ENCODE measurements at places on chromosomes 12 and 14.

GRCh38 chr14:86777963-86778602, 1214.9 kb downstream of the GALC start:
- DNase-seq = no peak

DNA sequence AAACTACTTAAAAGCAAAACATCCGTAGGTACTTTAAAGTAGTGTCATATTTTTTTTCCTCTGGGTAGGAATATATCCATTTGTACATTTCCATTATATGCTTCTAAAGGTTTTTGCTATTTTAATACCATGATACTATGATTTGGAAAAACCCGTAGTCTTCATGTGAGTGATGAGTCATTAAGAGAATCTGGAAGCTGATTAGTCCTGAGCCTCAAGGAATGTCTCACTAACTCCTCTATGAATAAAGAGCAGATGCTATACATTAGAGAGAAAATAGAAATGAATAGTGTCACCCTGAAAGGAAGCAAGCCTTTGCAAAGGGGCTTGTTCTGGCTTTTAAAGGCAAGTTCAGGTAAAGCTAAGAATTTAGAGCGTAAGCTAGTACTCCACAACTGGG, 432.1 kb downstream of the CCDC91 start:
- no peak for DNase-seq

DNA sequence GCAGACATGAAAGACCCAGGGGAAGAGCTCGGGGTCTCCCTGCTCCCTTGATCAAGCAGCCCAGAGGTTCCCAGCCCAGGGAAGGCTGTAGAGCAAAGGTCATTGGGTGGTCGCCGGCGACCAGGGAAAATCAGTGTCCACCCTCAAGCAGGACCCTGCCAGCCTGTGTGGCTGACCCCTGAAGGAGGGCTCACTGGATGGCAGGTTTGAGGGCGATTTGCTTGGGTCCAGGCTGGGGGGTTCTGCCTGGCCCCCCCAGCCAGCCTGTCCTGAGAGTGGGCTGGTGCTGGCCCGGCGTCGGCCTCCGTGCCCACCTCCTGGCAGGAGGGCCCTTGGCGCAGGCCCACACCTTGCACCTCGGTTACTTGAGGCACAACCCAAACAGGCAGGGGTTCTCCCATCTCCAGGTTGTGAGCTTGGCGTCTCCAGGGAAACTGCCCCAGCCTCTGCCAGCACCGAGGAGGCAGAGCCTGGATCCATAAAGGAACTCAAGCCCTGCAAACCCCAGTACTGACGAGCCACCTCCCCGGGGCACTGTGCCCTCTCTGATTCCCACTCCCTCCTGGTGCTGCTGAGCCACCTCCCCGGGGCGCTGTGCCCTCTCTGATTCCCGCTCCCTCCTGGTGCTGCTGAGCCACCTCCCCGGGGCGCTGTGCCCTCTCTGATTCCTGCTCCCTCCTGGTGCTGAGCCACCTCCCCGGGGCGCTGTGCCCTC, 329.0 kb upstream of the SFSWAP start:
- no peak for DNase-seq

DNA sequence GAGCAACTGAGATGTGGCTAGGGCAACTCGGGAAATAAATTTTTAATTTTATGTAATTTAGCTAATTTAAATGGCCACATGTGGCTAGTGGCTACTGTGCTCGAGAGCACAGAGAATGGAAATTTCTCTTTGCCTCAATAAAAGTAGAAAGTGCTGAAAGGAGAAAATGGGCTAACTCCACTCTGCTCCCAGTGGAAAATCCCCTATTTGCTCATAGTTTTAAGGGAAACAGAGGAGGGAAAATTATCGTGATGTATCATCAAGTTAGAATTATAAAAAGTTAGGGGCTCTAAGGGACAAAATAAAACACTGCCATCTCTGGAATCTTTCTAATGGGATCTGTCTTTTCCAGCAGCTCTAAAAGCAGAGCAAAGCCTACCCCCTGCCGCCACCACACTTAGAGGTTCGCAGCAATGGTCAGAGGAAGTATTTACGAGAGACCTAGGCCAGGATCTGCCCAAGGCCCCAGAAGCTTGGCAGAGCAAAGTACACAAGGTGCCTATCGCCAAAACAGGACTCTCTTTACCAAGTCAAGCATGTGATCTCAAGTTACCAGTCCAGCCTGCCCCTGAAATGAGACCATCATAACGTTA, 220.7 kb downstream of the PPM1H start:
- DNase-seq = no peak

- DNase-seq = no peak
Measured at GRCh38 chr14:101948666-101949216, 15.6 kb upstream of the DYNC1H1 start.

DNA sequence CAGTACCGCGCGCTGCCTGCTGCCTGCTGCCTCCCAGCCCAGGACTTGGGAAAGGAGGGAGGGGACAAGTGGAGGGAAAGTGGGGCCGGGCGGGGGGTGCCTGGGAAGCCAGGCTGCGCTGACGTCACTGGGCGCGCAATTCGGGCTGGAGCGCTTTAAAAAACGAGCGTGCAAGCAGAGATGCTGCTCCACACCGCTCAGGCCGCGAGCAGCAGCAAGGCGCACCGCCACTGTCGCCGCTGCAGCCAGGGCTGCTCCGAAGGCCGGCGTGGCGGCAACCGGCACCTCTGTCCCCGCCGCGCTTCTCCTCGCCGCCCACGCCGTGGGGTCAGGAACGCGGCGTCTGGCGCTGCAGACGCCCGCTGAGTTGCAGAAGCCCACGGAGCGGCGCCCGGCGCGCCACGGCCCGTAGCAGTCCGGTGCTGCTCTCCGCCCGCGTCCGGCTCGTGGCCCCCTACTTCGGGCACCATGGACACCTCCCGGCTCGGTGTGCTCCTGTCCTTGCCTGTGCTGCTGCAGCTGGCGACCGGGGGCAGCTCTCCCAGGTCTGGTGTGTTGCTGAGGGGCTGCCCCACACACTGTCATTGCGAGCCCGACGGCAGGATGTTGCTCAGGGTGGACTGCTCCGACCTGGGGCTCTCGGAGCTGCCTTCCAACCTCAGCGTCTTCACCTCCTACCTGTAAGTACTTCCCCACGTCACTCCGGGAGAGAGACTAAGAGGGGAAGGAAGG, at the start of gene LGR5:
LGR5 (plus strand) TSS at position 186 of the 732 bp plus-strand sequence; CDS start at position 469, 283 bp downstream.
- no peak for DNase-seq

DNA sequence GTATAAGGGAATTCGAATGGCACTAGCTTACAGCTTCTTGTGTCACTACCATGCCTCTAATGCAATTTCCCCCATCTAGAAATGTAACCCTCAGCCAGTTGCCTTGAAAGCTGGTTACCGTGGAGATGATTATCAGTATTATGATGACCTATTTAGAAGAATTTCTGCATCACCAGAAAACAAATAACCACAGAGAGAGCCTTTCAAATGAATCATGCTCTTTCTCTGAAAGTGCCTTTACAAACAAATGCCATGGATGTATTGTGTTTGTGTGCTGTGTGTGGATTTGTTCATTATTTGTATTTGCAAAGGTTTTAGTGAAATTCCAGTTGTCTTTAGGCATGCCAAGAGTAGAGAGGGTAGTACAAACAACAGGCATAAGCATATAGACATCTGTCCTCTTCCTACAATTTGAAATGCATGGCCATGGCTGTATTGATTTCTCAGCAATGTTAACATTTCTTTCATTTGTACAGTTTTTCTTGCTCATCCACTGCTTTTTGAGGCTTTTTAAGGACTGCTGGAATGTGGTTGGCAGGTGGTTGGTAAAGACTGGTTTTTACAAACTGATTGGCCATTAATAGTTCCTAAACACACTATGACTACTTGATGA, 266.5 kb downstream of the PAWR start:
- DNase-seq = no peak

- DNase-seq = no peak
Measured at GRCh38 chr14:39868251-39868650, 436.0 kb upstream of the FBXO33 start.

DNA sequence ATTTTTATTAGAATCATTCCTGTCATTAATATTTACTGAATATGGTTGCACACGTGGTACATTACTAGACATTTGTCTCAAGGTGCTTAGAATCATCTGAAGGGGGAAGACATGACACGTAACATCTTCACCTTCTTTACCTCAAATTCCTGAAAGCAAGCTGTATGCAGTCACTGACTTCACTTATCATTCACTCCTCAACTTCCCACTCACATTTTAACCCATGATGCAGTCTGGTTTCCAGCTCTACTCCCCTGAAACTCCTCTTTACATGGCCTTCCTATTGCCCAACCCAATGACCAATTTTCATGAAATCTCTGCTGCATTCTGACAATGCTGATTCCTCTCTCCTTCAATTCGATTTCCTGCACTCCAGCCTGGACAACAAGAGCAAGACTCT, 5.8 kb upstream of the PSMC6 start:
- no peak for DNase-seq

- DNase-seq = no peak
Measured at GRCh38 chr12:120081641-120082040, 34.9 kb downstream of the RAB35 start.

- no peak for DNase-seq
Measured at GRCh38 chr12:105906561-105906960, 232.2 kb downstream of the NUAK1 start.

GRCh38 chr12:93031028-93031427, 101.9 kb upstream of the EEA1 start:
- no peak for DNase-seq

- no peak for DNase-seq
Measured at GRCh38 chr12:25896981-25897380, 61.5 kb upstream of the RASSF8 start.

GRCh38 chr12:6964605-6965025, 5.8 kb downstream of the PHB2 start:
- DNase-seq = no peak

DNA sequence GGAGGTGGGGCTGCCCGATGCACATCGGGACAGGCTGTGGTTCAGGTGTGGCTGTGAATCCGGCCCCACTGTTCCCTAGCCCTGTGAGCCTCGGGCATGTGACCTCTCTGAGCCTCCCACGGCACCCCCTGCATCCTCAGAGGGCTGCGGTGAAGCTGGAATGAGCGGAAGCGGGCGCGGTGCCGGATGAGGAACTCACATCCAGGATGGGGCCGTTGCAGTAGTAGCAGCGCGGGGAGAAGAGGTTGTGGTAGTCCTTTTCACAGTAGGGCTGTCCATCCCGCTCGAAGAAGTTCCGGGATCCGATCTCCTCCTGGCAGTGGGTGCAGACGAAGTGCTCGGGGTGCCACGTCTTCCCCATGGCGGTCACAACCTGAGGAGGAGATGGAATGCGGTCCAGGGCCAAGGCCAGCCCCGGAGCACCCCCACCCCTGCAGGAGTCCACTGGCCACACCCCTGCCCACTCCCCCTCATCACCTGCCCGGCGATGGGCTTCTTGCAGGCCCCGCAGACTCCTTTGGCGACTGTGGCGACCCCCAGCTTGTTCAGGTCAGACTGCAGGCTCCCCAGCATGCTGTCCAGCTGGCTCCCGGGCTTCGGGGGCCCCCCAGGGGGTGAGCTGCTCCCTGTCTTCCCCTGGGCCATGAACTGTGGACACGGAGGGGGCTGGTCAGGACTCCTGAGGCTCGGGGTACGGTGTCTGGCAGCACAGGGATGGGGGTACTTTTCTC, 13.9 kb upstream of the RPLP0 start:
- no peak for DNase-seq

DNA sequence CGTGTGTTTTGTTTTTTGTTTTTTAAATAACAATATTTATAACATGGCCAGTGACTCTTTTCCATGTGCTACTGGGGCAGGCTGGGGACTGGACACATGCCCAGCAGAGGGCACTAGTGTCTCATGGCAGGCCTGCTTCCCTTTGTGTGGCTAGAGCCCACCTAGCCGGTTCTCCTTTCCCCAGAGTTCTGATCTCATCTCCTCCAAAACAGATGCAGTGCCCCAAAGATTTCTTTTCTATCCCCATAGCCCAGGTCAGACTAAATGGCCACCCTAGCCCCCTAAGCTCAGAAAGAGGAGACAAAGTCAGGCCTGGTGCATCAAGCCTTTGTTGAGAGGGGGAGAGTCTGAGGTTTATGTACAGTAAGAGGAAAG, 21.2 kb downstream of the PRPF40B start:
- peak; percentile 65 for DNase-seq

- DNase-seq = no peak
Measured at GRCh38 chr14:80427101-80427500, 215.8 kb upstream of the DIO2 start.

- DNase-seq = no peak
Measured at GRCh38 chr12:58976146-58976545, 55.8 kb upstream of the LRIG3 start.

DNA sequence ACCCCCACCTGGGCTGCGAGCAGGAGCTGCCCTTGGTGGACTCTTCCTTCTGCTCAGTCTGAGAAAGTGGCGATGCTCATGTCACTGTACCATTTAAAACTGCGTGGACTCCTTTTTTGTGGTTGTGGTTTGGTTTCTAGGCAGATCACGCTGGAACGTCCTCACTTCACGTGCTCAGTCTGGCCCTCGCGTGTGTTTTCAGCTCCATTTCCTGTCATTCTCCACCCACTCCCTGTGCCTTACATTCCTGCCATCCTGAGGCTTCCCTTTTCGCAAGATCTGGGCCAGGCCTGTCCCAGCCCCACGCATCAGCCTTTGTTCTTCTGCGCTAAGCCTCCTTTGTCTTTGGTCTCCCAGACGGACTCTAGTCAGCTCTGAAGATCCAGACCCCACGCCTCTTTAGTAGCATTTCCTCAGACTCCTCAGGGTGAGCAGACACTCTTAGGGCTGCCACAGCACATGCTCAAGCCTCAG, 105.4 kb downstream of the FBXL14 start:
- no peak for DNase-seq

DNA sequence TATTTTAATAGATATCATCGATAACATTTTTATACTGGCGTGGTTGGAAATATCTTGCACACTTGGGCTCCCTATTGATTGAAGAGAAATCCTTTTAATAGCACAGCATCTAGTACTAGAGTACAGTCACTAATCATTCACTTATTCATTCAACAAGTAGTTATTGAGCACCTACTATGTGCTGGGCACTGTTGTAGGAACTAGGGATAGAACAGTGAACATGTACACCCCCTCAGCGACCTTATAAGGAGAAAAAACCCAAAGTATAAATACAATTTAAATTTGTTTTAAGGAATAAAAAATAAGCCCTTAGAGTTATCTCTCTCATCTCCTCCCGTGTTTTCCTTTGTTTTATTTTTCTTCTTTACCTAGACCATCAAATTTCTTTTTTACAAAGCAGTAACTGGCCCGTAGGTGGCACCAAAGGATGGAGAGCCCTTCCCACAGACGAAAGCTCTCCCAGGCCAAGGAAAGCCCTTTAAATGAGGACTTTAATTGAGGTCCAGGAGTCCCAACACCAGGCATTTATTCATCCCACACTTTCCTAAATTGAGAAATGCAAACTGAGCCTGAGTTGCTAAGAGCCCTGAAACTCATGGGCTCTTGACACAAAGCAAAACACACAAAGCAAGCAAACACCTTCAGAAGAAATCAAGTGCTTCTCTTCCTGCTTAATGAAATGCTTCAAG, 29.0 kb downstream of the PEBP1 start:
- no peak for DNase-seq
